ENCODE measurements at places on chromosomes 16 and 17. TPM values are rescaled to one million over a fixed set of nuclear protein-coding genes. Genes with fewer than 3 reads are reported as not detected.

DNA sequence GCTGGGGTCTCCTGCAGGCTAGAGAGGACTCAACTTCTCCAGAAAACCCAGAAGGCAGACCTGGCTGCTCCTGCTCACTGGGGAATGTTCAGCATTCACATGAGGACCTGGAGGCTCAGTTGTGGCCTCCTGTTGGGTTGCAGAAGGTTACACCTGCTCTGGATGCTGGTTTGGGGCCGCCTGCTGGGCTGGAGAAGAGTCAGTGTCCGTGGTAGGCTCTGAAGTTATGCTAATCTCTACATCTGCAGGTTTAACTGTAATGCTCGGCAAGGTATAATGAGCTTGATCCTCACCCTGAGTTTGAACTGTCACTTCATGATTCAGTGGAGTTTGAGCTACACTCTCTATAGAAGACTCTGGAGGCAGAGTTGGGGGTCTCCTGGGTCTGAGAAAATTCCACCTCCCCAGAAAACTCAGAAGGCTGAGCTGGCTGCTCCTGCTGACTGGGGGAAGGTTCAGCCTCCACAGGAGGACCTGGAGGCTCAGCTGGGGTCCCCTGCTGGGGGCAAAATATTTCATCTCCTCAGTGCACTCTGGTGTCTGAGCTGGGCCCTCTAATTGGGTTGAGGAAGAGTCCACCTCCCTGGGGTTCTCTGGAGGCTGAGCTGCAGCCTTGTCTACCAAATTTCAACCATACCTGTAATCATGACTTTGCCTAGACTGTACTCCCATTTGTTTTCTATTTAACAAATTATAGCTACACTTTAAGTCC, 23.5 kb downstream of the RDM1 start:
- no peaks in the 10 kb centered on the region for H3K36me3 ChIP-seq
- no peaks in the 10 kb centered on the region for H3K27me3 ChIP-seq
- no peak overlapping the region for H3K4me3 ChIP-seq
- H3K4me1 ChIP-seq: no peaks in the 10 kb centered on the region
- no peak overlapping the region for H3K27ac ChIP-seq

- no peaks in the 10 kb centered on the region for H3K36me3 ChIP-seq
- no peak overlapping the region for H3K27ac ChIP-seq
- DNase-seq: no peak
- no peak overlapping the region for H3K4me3 ChIP-seq
- peaks cover 27% of the 10 kb centered on the region for H3K4me1 ChIP-seq
These were observed 3.2 kb upstream of the ST6GALNAC1 start for GRCh38 chr17:76646712-76647111.

GRCh38 chr17:19958023-19958422, 19.6 kb downstream of the AKAP10 start:
- DNase-seq: no peak
- H3K27me3 ChIP-seq: no peaks in the 10 kb centered on the region
- H3K36me3 ChIP-seq: peaks cover 7% of the 10 kb centered on the region
- no peak overlapping the region for H3K27ac ChIP-seq

GRCh38 chr16:27127308-27127707, 60.6 kb downstream of the C16orf82 start:
- no peaks in the 10 kb centered on the region for H3K27me3 ChIP-seq
- no peak overlapping the region for H3K4me3 ChIP-seq
- H3K27ac ChIP-seq: no peak overlapping the region
- no peaks in the 10 kb centered on the region for H3K36me3 ChIP-seq

DNA sequence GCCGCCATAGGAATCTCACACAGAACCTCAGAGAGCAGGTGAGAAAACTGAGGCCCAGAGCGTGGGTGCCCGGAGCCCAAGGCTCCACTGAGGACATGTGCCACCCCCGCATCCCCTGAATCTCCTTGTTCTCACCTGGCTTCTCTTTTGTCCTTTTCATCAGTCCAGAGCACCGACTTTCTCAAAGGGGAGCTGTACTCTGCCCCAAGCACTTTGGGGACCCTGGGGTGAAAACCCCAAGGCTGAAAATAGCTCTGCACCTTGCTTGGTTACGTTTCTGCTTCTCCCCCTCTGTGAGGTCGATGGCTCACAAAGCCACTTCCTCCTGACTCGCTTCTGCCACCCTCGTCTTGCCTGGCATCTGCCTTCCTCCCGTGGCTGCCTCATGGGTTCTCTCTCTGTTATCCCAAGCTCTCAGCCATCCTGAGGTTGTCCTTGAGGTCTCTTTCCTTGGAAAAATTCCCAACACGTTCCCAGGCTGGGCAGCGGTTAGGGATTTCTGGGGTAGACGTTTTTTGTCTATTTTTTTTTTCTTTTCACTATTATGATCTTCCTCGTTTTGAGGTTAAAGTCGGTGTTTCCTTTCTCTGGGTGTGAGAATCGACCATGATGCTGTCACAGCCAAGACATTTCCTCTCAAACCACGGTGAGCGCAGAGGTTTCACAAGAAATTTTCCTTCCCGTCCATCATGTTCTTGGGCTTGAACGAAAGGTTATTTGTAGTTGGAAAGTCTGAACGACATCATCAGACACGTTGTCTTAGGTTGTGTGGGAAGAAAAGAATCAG, 37.2 kb downstream of the IRF8 start:
- H3K27me3 ChIP-seq: no peaks in the 10 kb centered on the region
- no peak for DNase-seq
- no peaks in the 10 kb centered on the region for H3K4me1 ChIP-seq
- H3K36me3 ChIP-seq: no peaks in the 10 kb centered on the region

SKAP1 gene
- total RNA-seq: 4.0 TPM

UTS2R gene
- not detected for total RNA-seq

- H3K4me1 ChIP-seq: no peaks in the 10 kb centered on the region
- no peaks in the 10 kb centered on the region for H3K36me3 ChIP-seq
- no peaks in the 10 kb centered on the region for H3K27me3 ChIP-seq
- no peak overlapping the region for H3K4me3 ChIP-seq
These were observed 287.5 kb downstream of the NPIPA8 start for GRCh38 chr16:18048853-18049546.

DNA sequence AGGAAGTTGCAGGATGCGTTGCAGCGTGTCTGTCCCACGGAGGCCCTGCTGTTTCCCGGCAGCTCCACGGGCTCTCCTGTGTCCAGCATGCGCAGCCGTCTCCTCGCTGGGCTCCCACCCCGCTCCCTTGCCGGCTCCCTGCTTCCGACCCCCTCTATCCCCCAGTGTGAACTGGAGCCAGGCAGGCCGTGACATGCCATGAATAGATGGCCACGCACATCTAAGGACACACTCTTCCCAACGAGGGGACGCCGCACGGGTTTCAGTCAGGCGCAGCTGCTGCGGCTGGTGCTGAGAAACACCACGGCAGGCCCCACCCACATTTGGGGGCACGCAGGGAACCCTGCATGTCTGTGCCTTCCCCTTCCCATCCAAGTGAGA, 9.2 kb upstream of the HEXD start:
- H3K27me3 ChIP-seq: no peaks in the 10 kb centered on the region
- H3K4me1 ChIP-seq: peaks cover 10% of the 10 kb centered on the region
- H3K4me3 ChIP-seq: no peak overlapping the region
- no peak overlapping the region for H3K27ac ChIP-seq
- no peaks in the 10 kb centered on the region for H3K36me3 ChIP-seq
- DNase-seq: no peak

DOC2B gene
- total RNA-seq: 20.0 TPM

PMP22 gene
- 53.1 TPM for total RNA-seq

GRCh38 chr16:85491798-85492294, 121.3 kb upstream of the GSE1 start:
- DNase-seq: peak; percentile 92
- H3K27me3 ChIP-seq: no peaks in the 10 kb centered on the region
- no peaks in the 10 kb centered on the region for H3K36me3 ChIP-seq

NACA2 gene
- 1.6 TPM for total RNA-seq

CLEC19A gene
- total RNA-seq: not detected

DNA sequence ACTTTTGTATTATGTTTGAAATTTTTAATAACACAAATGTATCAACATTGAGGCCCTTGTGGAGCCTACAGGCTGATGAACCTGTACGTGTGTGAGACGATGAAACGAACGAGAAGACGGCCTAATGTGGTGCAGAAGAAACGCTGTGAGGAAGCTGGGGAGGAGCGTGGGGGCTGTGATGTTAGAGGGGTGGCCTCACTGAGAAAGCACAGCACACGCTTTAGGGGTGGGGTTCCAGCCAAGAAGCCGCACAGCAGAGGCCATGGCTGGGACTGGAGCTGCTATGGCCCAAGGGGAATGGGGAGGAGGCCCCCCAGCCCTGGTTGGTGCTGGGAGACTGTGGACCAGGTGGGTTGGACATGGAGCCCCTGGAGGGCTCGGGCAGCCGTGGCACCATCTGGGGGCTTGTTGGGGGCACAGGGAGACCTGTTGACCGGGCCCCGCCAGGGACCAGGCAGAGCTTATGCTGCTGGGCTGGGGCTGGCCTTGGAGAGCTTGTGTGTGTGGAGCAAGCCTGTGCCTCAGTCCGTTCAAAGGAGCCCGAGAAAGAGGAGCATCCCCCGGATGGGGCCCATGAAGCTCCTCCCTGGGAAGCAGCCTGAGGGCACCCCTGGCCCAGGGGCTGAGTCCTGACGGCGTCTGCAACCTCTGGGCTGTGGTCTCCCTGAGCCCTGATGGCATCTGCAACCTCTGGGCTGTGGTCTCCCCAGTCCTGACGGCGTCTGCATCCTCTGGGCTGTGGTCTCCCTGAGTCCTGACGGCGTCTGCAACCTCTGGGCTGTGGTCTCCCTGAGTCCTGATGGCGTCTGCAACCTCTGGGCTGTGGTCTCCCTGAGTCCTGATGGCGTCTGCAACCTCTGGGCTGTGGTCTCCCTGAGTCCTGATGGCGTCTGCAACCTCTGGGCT, 44.7 kb downstream of the METRNL start:
- no peak for DNase-seq

GRCh38 chr16:49085686-49086085, 196.0 kb downstream of the CBLN1 start:
- no peaks in the 10 kb centered on the region for H3K4me1 ChIP-seq
- no peaks in the 10 kb centered on the region for H3K27me3 ChIP-seq
- H3K4me3 ChIP-seq: no peak overlapping the region
- no peak for DNase-seq
- no peak overlapping the region for H3K27ac ChIP-seq

FSCN2 gene
- total RNA-seq: 7.0 TPM

PRR29 gene
- 1.6 TPM for total RNA-seq

- peaks cover 9% of the 10 kb centered on the region for H3K4me1 ChIP-seq
- no peaks in the 10 kb centered on the region for H3K27me3 ChIP-seq
- H3K4me3 ChIP-seq: no peak overlapping the region
These were observed 8.9 kb upstream of the C16orf74 start for GRCh38 chr16:85759631-85760419.

GRCh38 chr17:81392909-81393654, 2.2 kb upstream of the BAHCC1 start:
- no peak for DNase-seq
- H3K27ac ChIP-seq: peak overlapping the region; percentile 83
- no peaks in the 10 kb centered on the region for H3K27me3 ChIP-seq
- peaks cover 56% of the 10 kb centered on the region for H3K4me1 ChIP-seq
- peak overlapping the region; percentile 17 for H3K4me3 ChIP-seq
- no peaks in the 10 kb centered on the region for H3K36me3 ChIP-seq

- H3K27me3 ChIP-seq: no peaks in the 10 kb centered on the region
- H3K4me3 ChIP-seq: peak overlapping the region; percentile 37
- peak overlapping the region; percentile 80 for H3K27ac ChIP-seq
- peaks cover 28% of the 10 kb centered on the region for H3K4me1 ChIP-seq
These were observed 496 bp downstream of the EZH1 start for GRCh38 chr17:42744283-42744805.

- H3K36me3 ChIP-seq: no peaks in the 10 kb centered on the region
- no peaks in the 10 kb centered on the region for H3K27me3 ChIP-seq
- DNase-seq: no peak
- no peak overlapping the region for H3K27ac ChIP-seq
These were observed 363.1 kb downstream of the WWOX start for GRCh38 chr16:78462288-78463208.

PLEKHH3 gene
- total RNA-seq: 63.0 TPM

DNA sequence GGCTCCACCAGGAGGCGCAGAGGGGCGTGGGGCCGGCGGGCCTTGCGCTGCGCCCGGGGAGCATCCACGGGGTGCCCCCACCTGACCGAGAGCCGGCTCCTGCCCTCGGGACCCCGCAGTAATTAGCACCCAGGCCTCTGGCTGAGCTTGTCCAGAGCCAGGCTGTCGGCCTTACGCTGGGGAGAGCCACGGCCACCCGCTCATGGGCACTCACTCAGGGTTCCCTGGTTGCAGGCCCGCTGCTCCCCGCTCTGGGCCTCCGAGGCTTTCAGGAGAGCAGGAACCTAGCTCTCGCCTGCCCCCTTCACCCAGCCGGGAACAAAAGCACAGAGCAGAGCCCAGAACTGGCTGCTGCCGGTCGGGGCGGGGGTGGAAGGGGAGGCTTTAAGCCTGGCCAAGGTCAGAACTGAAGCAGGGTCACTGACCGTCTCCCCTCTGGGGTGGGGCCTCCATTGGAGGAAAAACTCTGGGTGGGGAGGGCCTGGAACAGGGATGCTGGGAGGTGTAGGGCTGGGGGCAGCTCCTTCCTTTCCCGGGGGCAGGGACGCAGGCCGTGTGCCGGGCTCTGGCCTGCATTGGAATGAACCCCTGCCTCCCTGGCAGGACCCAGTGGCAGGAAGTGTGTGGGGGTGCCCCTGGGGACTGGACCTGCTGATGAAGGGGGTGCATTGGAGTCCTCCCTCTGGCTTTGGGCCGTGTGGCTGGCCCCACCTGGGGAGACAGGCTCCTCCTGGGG, 12.3 kb downstream of the GLIS2 start:
- DNase-seq: peak; percentile 89
- no peak overlapping the region for H3K4me3 ChIP-seq
- peaks cover 46% of the 10 kb centered on the region for H3K4me1 ChIP-seq

DNA sequence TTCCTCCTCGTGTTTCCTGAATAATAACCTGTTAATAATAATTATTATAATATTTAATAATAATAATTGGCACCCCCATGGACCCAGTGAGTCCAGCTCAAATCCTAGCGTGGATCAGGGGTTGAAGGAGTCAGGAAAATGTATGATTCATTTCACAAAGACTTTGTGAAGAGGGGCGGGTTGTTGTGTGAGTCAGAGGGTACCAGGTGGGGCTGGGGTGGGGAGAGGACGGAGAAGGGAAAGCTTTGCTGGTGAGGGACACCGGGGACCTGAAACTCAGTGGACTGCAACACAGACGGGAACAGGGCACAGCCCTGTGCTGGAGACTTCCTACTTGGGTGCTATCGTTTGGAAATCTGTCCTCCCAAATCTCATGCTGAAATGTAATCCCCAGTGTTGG, 3.1 kb upstream of the ADORA2B start:
- peaks cover 16% of the 10 kb centered on the region for H3K4me1 ChIP-seq
- H3K27ac ChIP-seq: no peak overlapping the region
- no peaks in the 10 kb centered on the region for H3K36me3 ChIP-seq
- no peaks in the 10 kb centered on the region for H3K27me3 ChIP-seq
- DNase-seq: no peak

AMZ2 gene
- 28.3 TPM for total RNA-seq

- no peaks in the 10 kb centered on the region for H3K27me3 ChIP-seq
- no peaks in the 10 kb centered on the region for H3K4me1 ChIP-seq
- no peak overlapping the region for H3K27ac ChIP-seq
- H3K4me3 ChIP-seq: no peak overlapping the region
- no peak for DNase-seq
- no peaks in the 10 kb centered on the region for H3K36me3 ChIP-seq
These were observed 65.5 kb downstream of the IRX6 start for GRCh38 chr16:55389426-55390073.

CALB2 gene
- 0.99 TPM for total RNA-seq

Measured in body of pancreas (tissue), 4 donors.